ENCODE measurements at places on chromosomes 4 and X.

DNA sequence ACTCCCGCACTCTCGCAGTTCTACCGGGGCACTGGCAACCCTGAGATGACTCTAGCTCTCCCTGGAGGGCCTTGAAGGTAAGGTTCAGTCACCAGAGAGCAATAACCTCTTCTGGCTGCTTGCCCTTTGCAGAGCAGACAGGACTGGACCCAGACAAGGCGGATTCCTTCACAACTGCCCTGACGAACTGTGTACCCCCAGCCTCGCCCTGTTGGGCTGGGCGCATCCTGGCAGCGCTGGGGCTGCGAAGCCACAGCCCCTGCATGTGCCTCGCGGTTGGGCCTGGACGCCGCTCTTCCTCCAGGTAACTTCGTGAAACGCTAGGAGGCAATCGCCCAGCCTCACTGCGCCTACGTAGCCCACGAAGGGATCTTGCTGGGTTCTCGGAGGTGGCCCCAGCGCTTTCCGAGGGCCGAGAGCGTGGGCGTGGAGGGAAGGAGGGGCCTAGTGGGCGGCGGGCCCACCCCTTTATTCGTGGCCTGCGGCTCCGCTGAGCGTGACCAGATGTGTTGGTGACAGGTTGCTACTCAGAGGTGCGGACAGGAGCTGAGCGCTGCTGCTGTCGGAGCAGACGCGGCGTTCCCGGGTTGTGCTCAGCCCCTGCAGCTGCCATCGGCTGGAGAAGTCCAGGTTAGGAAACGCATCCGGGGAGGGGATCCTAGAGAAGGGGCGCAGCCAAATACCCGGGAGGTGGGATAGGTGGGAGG, 1.9 kb upstream of the MAMLD1 start:
- DNase-seq: no peak

DNA sequence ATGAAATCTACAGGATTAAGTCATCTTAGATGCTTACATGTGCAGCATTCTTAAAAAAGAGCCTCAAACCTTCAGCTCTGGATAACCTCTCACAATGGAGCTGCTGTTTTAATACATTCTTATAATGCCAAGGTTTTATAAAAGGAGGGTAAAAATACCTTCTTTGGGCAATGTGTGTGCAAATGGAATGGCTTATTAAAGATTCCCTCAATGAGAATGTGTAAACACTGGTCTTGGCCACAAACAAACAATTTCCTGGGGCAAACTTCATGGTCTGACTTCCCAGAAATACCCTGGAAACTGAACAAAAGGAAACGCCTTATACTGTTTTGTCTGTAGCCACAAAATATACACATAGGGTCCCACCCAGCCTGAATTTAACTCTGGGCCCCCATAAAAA, 148.6 kb upstream of the INTU start:
- DNase-seq: no peak

- DNase-seq: no peak
These were observed 442.5 kb upstream of the LCORL start for GRCh38 chr4:18463987-18464559.

DNA sequence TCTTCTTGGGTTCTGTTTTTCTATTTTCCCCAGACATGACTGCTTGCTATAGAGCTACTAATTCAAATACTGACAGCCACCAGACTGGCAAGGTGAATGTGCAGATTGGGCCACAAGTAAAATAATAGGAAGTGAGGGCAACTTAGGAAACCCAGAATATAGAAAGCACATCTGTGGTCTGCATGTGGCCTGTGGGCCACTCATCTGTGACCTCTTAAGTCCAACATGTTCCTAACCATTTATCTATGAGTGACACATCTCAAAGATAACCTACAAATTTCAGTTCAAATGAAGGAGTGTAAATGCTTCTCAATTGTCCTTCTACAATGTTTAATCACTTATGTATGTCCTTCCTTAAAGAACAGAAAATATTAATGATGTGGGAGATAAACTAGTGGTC, 128.9 kb downstream of the REELD1 start:
- no peak for DNase-seq

- DNase-seq: no peak
These were observed 6.2 kb downstream of the LINC00632 start for GRCh38 chrX:140715787-140716186.

DNA sequence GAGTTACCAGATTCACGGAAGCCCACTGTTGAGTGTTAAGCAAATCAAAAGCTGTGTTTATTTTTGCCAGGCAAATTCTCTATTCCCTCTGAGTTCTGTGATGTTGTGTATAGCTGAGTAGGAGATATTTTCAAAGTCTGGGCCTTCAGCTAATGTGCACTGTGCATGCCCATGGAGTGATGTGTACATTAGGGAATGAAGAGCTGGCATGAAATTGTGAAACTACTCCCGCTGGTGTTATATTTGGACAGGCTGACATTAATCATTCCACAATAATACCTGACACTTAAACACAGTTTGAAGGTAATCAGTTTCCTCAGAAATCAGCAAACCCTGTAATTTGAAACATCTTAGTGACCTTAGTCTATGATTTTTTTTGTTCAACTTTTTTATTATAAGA, 88.1 kb upstream of the MBNL3 start:
- DNase-seq: no peak

GRCh38 chr4:7124689-7125442, 57.0 kb upstream of the GRPEL1 start:
- DNase-seq: no peak

DNA sequence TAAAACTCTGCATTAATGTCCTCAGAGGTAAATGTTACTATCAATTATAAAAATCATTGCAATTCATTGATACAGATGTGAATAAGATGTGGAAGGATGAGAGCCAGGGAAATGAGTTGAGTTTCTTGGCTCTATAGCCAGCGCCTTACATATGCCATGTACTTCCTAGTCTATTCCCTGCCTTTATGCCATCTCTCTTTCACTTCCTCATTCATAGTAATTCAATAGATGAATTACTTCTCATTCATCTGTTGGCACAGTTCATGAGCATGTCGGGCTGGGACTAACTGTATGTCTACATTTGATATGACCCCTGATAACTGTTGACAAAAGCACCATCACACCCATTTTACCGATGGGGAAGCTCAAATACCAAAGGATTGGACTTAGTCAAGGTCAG, 55.7 kb downstream of the LNX1 start:
- no peak for DNase-seq

DNA sequence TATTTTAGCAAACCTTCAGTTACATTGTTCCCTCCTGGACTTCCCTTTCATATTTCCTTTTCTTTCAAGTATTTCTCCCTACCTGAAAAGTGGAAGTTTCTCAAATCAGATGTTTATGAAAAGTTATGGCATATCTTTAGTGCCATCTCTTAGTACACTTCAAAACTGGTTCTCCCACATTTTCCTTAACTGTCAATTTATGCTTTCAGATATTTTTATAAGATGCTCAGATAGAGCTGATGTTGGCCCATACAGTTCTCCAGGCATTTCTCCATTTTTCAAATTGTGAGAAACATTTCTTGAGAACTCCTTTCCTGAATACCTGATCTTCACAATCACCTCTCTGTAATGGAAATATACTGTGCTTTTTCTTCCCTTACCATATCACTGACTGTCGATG, 32.5 kb upstream of the AP1AR start:
- no peak for DNase-seq

DNA sequence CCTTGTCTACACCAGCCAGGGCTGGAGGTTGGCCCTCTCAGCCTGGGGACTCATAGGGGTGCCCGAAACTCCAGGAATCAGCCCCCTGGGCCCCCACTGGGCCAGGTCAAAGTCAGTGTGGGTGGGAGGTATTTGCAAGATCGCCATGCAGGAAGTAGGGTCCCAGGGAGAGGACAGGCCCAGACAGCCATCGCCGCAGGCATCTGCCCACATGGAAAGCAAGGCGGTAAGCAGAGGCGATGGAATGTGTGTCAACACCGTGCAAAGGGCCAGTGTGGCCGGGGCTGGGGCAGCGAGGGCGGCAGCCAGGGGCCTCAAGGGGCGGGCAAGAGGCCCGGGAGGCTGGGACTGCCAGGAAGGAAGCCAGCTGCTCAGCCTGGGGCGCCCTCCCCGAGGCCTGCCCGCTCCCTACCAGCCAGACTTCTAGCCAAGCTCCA, 19.3 kb upstream of the DUSP9 start:
- no peak for DNase-seq

GRCh38 chrX:153370293-153371055, 30.7 kb downstream of the PNMA6E start:
- DNase-seq: no peak

DNA sequence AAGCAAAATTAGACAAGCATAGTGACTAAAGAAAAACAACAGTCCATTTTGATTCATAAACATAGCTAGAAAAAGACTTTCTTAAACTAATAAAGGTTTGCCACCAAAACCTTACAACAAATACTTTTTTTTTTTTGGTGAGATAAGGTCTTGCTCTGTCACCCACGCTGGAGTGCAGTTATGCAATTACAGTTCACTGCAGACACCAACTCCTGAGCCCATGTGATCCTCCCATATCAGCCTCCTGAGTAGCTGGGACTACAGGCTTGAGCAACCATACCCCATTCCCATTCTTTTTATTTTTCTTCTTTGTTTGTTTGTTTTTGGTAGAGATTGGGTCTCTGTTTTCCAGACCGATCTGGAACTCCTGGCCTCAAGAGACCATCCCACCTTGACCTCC, 247.2 kb upstream of the ADGRL3 start:
- DNase-seq: no peak

DNA sequence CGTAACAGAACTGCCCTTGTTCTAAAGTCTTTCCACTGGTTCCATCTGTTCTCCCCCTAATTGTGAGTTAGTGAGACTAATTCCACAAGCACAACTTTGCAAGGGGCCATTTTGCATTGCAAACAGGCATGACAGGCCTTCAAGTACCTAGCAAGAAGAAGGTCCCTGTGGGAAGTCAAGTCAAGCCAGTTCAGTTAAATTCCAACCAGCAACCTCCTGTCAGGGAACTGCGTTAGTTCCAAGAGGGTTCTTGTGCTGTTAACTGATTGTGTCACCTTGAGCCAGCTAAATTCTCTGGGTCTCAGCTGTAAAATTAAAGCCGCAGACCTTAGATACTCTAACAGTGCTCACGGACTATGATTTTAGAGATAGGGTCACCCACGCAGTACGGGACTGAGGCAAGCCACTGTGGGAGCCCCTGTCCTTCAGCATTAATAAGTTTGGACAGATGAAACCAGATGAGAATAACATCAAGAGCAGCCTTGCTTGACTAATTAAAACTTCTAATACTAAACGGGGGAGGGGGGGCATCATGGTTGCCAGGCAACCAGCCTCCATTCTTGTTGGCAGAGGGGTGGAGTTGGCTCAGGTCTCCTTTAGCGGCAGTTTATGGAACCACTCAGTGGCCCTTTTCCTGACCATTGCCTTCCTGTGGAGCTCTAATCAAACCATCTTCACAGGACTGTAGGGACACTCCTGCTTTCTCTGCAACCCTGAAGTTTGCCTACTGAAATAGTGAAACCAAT, 24.1 kb upstream of the TMEM150C start:
- no peak for DNase-seq

GRCh38 chrX:102697494-102697893, 14.8 kb upstream of the GPRASP2 start:
- DNase-seq: no peak

DNA sequence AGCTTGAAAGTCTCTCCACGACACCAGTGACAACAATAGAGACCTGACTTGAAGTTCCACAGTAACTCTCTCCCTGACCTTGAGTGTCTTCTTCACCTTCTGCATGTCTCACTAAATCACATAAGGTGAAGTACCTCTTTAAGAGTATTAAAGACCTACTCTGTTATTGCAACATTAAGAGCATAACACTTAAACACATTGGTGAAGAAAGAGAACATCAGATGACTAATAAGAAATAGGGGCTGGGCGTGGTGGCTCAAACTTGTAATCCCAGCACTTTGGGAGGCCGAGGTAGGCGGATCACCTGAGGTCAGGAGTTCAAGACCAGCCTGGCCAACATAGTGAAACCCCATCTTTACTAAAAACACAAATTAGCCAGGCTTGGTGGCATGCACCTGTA, 33.9 kb upstream of the MAPK10 start:
- DNase-seq: no peak

DNA sequence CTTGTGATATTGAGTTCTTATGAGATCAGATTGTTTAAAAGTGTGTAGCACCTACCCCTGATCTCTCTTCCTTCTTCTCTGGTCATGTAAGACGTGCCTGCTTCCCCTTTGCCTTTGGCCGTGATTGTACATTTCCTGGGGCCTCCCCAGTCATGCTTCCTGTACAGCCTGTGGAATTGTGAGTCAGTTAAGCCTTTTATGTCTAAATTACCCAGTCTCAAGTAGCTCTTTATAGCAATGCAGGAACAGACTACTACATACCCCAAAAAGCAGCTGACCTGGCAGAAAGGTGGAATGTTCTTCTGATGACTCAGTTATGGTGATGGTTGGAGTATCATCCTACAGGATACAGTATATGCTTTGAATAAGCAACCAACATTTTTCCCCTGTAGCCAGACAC, 11.4 kb upstream of the MCUB start:
- no peak for DNase-seq
